ENCODE measurements at places on chromosomes 7 and 10.

- no peak for DNase-seq
Observed at GRCh38 chr10:48939790-48940325, at the start of gene LRRC18. TSS of gene LRRC18 (minus strand) at chr10:48939840. CDS start at chr10:48914155, 25,685 bp downstream.

- DNase-seq = no peak
Observed at GRCh38 chr10:59887006-59887405, 19.4 kb downstream of the CCDC6 start.

GRCh38 chr7:32042900-32043299 is 27.3 kb downstream of the PDE1C start:
- DNase-seq = no peak

DNA sequence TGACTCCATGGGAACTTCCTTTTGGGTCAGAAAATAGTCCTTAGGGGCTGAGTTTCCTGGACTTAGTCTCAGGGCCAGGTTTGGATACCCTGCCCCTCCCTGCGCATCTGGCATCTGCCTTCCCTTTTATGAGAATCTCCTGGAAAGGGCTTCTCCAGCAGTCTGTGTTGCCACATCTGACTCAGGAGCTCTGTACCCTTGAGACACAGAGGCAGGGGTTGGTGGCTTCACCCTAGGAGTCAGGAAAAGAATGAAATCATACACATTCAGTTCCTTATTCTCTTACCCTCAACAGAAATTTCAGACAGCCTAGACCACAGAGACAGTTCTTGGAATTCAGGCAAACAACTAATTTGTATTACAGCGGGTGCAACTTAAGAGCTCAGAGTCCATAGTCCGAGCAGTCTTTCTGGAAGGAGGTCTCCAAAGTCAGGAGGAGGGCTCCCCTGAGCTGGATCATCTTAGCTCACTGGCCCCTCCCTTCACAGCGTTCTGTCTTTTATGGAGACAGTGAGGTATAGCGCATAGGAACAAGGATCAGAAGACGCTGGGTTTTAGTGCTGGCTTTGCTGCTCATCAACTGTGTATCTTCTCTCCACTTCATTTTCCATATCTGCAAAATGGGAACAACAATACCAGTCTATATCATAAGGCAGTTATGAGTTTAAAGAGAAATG is 3.0 kb upstream of the PLAU start:
- no peak for DNase-seq

DNA sequence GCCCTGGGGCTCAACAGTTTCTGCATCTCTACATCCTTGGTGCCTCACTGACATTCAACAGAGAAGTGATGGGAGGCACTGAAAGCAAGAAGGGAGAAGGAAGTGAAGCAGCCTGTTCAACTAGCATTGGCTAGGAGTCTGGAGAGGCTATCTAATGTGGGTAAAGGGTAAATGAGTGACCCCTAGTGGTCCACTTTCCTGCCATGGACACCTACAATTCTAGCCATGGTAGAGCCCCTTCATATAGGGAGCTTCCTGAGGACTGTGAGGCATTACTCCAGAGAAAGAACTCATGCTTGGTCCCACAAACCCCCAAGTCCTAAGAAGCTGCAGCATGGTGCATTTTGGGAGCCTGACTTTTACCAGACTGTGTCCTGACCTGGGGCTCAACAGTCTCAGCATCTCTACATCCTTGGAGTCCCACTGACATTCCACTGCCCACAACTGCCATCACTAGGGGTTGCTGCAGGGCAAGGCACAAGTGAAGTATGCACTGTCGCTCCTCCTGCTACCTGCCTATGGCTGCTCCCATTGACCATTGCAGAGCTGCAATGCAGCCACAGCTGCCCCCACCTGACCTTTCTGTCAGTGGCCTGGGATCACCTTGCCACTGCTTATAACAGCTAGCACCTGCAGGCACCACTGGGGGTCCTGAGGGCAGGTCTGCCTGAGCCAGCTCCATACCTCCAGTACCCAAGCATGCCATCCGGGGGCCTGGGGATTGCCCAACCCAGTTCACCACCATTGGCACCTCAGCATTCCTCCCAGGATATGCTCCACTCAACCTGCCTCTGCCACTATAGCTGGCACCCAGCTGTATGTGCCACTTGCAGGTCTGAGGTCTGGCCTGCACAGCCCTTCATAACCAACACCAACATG is 44.1 kb upstream of the CDK6 start:
- DNase-seq = no peak

GRCh38 chr10:48926255-48926654 is 13.4 kb downstream of the LRRC18 start:
- DNase-seq = no peak

DNA sequence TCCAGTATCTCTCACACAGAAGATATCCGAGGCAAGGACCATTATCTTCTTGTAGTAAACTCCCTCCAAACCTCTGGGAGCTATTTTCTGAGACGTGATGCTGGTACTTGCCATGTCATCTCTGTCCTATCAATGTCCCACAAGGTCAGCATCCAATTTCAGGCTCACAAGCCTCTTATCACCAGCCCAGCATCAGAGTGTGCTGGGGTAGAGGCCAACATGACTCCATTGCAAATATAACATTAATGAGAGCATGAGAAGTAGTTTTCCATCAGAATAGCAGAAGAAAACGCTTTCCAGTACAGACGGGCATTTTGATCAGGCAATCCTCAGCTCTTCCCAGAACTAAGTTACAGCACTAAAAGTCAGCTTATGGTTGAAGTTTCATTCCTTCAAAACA is 5.6 kb downstream of the MORN4 start:
- no peak for DNase-seq

GRCh38 chr10:132480356-132480755 is 57.2 kb upstream of the INPP5A start:
- no peak for DNase-seq

GRCh38 chr7:93559639-93560491 is 14.7 kb downstream of the CALCR start:
- no peak for DNase-seq

DNA sequence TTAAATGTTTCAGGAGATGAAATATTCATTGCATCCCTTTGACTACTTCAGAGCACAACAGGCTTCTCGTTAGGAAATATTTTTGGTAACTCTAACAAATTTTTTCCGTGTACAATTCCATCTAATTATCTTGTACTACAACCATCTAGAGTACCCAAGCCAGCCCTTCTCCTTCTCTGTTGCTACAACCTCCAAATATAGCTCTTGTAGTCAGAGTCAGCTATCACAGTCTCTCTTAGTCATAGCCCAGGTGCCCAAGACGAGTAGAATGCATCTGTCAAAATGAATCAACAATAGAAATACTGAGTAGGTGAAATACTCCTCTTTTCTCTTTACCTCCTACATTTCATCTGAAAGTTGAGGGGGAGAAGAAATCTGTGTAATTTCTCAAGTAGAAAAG is 74.0 kb downstream of the INHBA start:
- no peak for DNase-seq

DNA sequence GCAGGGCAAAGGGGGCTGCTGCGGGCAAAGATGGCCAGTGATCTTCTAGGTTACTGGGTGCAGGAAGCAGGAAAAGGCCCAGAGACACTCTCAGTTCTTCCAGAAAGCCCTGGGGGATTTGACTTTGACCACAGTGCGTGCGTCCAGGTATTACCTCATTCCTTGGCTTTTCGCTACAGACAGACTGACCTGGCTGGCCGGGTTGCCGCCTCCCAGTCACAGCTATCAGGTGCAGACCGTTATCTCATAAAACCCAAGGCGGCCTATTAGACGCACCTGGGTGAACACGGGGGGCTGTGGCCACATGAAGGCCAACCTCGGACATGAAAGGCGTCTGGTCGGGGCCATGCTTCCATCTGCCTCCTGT is 80.3 kb downstream of the FOXL3 start:
- no peak for DNase-seq

DNA sequence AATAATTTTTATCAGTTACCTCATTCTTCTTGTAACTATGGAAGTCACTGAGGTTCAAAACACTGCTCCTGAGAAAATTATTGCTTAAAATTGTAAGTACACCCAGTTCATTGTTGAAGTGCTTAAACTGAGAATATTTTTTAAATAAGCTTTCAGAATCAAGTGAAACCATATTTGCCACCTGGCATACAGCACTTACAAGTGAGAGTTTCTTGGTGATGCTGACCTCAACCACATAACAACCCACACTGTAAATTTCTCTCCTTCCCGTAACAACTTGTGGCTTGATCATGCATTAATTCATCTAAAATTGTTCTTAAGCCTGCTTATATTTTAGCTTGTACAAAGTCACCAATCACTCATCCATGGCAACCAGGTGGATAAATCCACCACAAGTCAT is 34.0 kb downstream of the IMMP2L start:
- DNase-seq = no peak

DNA sequence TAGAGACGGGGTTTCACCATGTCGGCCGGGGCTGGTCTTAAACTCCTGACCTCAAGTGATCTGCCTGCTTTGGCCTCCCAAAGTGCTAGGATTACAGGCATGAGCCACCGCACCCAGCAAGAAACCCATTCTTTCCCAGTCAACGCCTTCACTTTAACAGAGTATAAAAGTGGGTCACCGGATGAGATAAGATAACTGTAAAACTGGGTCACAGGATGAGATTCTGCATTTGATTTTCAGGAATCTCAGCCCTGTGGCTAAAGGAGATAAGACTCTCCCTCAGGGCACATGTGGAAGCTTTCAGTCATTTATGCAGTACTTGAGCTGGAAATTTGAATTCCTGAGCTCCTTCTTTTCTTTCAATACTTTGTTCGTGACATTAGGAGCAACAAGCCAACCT is 70.8 kb downstream of the LRRC17 start:
- no peak for DNase-seq

DNA sequence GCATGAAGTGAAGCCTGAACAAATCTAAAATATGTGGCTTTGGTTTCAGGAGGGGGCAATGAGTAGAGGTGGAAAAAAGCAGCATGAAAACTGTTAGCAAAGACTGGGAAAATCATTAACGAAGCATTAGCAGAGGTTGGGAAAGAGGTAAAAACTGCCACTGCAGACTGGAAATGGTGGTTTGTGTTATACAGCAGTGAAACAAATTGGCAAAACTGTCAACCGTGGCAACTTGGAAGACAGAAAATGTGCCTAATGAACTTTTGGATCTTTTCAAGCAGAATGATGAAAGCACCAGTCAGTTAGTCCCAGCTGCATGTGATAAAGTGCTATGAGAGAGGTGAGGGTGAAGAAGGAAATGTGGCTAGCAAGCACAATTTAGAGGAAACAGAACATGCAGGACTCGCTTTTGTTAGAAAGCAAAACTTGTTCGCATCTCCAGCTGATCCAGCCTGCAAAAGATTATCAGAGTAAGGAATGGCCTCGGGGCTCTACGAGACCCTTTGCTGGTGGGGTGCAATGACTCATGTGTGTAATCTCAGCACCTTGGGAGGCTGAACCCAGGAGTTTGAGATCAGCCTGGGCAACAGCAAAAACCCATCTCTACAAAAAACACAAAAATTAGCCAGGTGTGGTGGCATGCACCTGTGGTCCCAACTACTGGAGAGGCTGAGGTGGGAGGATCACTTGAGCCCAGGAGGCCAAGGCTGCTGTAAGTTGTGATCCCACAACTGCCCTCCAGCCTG is 45.7 kb downstream of the SKIDA1 start:
- no peak for DNase-seq

DNA sequence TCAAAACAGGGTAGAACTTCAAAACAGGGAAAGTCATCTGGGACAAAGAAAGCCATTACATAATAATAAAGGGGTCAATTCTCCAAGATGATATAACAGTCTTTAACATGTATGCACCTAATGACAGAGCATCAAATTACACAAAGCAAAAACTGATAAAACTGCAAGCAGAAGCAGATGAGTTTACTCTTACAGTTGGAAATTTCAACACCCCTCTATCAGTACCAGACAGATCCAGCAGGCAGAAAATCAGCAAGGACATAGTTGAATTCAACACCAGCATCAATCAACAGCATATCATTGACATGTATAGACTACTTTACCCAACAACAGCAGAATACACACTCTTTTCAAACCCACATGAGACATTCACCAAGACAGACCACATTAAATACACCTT is 233.0 kb upstream of the NEBL start:
- DNase-seq = no peak

DNA sequence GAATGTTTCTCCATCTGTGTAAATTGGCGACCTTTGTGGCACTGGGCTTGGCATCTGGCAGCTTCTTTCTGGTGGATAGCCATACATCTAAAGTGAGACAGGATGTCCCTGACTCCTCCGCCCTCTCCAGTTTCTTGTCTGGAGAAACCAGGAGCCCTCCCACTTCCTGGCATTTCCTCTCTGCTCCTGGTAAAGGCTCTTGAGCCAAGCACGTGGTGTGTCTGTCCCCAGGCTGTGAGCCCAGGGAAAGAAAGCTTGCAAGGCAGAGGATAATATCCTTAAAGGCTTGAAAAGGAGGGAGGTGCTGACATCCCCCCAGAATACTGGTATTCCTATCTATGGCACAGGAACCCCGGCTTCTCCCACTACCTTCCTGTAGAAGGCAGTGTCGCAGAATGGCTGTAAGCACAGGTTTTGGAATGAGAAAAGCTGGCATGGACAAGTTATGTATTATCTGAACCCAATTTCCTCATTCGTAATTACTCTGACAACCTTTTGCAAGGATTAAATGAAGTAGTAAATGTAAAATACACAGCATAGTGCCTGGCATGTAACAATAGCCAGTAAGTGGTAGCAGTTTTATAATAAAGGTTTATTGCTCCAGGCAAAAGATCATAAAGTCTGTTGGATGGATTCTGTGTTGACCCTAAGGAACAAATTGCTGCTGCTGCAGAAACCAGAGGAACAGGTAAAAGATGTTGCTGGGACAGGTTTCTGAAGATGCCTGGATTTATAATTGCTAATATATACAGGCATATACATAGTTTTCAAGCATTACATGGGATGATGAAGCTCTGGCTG is 11.8 kb upstream of the ACSL5 start:
- no peak for DNase-seq

- DNase-seq = no peak
Observed at GRCh38 chr10:53023411-53023810, 250.8 kb upstream of the MBL2 start.

DNA sequence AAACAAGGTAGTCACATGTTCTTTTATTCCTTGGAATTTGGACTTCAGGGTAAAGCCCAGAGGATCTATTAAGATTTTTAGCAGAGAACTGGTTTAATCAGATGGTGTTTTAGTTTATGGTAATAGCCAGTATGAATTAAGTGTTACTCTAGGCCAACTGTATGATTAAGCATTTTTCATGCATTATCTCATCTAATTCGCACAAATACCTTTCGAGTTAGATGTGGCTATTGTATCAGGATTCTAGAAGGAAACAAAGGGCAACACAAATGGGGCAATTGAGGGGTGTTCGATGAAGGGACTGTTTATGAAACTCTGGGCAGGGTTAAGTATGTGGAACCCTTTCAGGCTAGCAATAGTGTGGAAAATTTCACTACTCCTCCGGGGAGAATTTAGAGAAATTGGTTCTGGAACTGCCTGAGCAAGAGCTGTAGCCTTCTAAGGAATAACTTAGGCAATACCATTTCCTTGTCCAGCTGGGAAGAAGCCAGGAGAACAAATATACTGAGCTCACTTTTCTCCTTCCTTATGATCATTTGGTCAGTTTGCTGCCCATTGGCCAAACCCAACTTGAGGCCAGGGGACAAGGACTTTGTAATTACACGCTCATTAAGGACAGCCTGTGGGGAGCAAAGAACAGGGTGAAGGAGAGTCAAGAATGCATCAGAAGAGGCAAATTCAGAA is 319.0 kb upstream of the FZD1 start:
- no peak for DNase-seq
